ENCODE measurements at places on chromosomes 4 and X.

GRCh38 chr4:109574443-109574850 lies 14.4 kb downstream of the MCUB start:
- DNase-seq: no peak

DNA sequence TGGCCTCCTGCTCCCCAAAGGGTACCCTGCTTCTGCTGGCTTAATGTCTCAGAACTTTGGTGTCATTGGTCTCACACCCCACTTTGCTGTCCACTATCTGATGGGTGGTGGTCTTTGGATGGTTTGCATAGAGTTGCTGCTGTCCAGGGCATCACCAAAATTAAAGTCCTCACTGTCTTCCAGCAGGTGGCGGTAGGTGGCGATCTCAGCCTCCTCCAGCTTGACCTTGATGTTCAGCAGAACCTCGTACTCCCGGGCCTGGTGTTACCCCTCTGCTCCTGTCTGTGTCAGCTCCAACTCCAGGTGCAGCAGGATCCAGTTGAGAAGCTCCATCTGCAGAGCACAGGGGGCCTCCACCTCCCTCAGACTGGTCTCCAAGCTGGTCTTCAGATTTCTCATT lies 1169.5 kb upstream of the PABPC4L start:
- DNase-seq: no peak

DNA sequence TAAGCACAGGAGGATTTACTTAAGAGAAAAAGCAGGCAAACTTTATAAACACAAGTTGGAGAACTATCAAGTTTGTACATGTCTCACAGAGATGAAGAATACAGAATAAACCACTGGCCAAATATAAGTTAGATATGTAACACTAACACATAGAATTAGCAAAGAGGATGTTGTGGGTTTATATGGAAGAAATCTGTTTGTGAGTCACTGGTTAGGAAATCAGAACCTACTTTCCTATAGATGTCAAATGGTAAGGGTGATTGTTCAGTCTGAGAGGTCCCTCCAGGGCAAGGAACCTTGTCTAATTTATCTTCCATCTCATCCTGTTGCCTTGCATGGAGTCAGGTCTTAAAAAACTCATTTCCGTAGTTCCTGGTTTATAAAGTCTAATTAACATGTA lies 14.8 kb upstream of the ART3 start:
- DNase-seq: no peak

DNA sequence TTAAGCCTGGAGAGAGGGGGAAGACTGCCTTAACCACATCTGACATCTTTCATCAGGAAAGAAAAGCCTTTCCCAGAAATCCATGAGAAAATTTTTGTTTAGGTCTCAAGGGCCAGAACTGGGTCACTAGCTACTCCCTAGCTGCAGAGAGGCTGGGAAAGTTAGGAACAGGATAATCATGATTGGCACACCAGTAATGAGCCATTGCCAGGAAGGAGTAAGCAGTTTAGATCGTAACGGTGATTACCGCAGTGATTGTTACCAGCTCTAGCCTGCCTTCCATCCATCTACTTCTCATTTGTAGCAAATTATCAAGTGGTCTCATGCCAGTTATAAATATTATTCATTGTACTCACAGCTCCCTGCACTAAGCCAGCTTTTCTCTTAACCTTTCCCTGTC lies 22.7 kb upstream of the STX18 start:
- no peak for DNase-seq

GRCh38 chr4:11105715-11106114 lies 323.0 kb downstream of the HS3ST1 start:
- no peak for DNase-seq
